ENCODE measurements at places on chromosomes 3 and 15.
A peak's percentile ranks its signal among the peaks of the same experiment; 100 is the strongest.

DNA sequence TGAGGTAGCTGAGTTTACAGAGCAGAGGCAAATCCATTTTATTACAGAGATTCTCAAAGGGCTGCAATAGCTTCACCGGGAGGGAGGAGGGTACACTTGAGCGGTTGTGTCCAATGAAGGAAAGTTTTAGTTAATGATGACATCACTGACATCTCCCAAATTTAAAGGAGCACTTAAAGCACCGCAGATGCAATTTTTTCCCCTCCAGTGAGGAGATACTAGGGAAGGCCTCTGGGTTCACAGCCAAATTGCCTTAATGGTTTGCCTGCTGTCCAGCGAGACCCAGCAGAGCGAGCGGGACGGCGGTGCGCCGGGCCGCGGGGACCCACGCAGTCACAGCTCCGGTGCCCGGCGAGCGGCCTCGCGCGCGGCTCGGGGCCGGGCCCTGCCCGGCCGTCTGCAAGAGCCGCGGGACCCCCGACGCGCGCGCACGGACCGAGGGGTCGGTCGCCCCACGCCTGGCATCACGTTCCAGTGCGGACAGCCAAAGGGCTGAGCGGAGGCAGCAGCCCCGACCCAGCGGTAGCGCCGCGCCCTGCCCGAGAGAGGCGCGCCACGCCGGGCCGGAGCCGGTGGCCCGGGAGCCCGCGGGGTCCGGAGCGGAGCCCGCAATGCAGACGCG is 160.5 kb upstream of the CHRNA7 start:
- DNase-seq = no peak

DNA sequence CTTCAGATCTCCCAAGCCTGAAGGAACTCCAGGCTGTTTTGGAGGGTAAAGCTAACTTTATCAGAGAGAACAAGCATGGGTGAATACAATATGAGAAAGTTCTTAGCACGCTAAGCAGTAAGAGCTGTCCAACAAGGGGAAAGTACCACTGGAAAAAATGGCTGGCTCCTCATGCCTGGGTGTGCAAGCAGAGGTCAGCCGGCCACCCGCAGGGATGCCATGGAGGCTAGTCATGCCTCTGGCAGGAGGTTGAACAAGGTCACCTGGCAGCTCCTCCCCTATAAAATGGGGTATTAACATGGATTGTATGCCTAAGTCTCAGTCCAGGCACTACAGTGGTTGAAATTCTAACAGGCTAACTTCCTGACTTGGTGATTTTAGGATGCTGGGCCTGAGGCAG is 75.4 kb upstream of the SLC6A1 start:
- DNase-seq = no peak

DNA sequence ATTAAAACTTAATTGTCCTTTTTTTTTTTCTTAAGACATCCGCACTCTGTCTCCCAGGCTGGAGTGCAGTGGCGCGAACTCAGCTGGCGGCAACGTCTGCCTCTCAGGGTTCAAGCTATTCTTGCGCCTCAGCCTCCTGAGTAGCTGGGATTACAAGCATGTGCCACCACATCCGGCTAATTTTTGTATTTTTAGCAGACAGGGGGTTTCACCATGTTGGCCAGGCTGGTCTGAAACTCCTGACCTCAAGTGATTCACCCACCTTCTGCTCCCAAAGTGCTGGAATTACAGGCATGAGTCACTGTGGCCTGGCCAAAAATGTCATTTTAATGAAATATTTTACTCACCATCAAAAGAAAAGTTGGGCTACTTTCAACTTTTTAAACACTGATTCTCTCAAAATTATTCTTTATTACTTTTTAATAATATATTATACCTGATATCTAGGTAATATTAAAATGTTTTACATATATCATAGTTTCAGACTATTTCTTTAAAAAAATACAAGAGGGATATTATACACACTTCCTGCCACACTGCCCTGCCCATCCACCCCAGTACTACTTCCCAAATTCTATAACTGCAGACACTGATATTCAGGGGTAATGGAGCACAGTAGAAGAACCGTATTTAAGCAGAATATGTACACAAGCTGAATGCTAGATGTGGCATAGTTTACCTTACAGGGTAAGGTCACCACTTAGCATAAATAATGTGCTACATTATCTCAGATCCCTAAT is 723.9 kb upstream of the ZNF385D start:
- DNase-seq = no peak

DNA sequence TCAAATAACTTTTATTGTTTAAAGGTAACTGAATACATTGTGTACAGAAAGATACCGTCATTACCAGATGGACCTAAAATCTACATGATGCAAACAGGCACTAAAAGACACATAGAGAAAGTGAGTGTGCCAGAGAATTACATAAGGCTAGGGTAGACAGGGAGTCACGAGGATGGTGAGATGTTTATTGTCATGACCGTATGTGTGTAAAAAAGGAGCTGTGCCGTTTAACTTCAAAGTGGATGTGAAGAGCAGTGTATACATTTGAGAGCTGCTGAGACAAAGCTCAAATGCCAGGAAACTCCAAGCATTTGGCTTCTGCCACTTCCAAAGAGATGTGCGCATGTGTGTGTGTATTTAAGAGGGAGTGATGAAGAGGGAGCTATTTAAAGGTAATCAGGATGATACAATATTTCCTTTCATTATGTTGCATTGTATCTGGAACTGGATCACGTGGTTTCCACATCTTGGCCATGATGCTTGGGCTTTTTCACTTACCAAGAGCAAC is 51.4 kb upstream of the IGF1R start:
- DNase-seq = no peak

DNA sequence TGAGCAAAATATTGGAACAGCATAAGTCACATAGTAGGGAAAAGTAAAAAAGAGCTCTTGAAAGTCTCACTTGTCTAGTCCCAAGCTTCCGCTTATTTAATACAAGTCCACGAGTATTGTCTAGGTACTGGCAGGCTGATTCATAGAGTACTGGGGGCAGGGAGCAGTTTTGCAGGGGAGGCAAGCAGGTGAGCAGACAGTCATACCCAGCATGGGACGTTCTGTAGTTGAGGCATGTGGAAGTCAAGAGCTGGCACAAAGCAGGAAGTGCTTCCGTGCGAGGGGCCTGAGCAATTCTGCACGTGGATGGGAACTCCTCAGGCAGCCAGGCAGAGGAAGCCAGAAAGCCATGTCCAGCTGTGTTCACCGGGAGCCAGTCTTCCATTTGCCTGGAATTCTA is 287.6 kb downstream of the EPHB1 start:
- no peak for DNase-seq

GRCh38 chr3:135020181-135020580 is 225.1 kb downstream of the EPHB1 start:
- no peak for DNase-seq

- no peak for DNase-seq
Measured at GRCh38 chr3:138908846-138909245, 38.1 kb downstream of the FOXL2 start.

- DNase-seq = no peak
Measured at GRCh38 chr3:172213904-172214303, 174.5 kb downstream of the FNDC3B start.

DNA sequence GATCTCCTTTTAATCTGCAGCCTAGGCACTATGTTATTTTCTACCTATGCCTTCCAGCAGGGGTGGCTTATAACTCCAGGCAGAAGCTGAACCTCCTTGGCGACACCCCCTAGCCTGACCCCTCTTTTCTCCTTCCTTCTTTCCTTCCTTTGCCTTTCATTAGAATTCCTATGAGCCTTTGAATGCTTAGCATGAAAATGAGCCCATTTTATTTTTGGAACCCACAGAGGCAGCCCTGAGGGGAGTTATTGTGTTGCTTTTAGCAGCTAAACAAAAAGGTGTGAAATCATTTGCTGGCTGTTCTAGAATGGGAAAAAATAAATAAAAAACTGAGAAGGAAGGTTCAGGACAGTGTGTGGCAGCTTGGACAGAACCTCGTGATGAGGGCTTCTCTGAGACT is 164.6 kb upstream of the ICE2 start:
- no peak for DNase-seq

GRCh38 chr3:53170325-53171063 is 9.5 kb downstream of the PRKCD start:
- no peak for DNase-seq

- DNase-seq = no peak
Measured at GRCh38 chr3:157534725-157535161, 31.5 kb upstream of the VEPH1 start.

DNA sequence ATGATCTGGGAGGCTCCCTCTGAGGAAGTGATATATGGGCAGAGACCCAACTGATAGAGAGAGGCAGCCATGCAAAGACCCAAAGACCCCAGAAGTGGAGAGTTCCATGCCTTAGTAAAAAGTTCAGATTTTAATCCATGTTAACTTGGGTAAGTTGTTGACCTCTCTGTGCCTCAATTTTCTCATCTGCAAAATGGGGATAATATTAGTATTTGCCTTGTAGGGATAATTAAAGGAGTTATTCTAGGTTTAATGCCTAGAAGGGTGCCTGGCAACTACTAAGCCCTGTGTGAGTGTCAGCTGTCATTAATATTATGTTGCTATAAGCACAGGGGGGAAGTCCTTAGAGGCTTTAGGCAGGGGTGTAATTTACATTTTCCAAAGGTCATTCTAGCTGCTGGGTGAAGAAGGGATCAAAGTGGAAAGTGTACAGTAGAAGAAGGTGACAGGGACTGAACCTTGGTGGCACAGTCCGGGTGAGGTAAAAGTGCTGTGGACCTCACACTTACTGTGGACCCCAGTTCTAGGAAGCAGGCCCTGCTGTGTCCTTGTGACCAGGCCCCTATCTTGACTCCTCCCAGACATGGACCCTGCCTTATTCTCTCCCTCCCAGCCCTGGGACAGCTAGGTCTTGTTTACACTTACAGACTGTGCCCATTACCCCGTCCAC is 3.0 kb upstream of the RAD18 start:
- DNase-seq = no peak

DNA sequence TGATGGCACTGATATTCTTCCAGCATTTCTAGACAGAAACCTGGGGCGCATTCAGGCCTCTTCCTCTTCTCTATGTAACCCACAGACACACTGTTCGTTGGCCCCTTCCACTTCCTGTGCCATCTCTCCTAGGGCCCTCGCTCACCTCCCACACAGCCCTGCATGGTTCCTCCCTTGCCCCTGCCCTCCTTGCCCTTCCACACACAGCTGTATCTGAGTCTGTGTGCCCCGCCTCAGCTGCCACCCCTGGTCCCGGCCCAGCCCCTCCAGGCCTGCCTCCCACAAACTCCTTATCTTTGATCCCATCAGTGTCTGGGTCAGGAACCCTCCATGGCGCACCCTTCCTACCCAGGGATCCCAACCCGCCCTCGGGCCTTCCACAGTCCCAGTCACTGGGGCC is 37.9 kb downstream of the RAB6B start:
- peak; percentile 22 for DNase-seq

DNA sequence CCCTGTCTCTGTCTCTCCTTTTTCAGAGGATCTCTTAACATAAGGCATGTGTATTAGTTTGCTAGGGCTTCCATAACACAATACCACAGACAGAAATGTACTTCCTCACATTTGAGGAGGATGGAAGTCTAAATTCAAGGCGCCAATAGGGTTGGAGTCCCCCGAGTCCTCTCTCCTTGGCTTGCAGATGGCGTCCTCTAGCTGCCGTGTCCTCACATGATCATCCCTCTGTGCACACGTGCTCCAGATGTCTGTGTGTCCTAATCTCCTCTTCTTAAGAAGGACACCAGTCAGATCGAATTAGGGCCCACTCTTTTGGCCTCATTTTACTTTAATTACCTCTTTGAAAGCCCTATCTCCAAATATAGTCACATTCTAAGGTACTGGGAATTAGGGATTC is 23.0 kb upstream of the BFSP2 start:
- DNase-seq = no peak

DNA sequence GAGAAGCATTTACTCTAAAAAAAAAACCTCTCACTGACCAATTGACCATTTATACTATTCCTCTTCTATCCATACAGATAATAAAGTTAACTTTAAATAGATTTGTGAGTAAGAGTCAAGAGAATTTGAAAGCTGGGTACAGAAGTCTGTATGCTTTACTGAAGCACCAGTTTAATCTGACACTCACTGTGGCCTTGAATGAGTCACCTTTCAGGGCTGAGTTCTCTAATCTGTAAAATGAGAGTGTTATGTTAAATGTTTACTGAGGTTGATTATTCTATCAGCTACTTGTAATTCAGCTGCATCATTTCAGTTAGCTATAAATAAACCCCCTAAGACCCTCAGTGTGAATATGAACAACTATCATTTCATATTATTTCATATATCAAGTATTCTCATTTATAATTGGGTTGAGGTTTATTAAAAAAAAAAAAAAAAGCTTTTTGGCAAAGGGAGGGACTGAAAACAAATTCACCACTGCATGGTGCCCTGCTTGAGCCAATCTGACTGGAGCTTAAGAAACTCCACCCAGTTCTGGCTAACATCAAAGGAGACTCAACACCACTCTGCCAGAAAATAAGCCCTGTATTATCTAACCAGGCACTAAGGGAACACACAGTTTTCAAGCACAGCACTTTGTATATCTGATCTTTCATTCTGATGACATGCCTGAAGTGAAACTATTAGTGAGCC is 2.8 kb downstream of the MAP4 start:
- DNase-seq = no peak

Measured in ascending aorta (tissue), 2 donors.